ENCODE measurements at places on chromosomes 2 and 18. TPM values are rescaled to one million over a fixed set of nuclear protein-coding genes. Genes with fewer than 3 reads are reported as not detected.

The RUFY4 gene
- not detected for total RNA-seq

The TMEM200C gene
- not detected for total RNA-seq

The KATNAL2 gene
- total RNA-seq: 0.51 TPM

The DSC2 gene
- 0.17 TPM for total RNA-seq

The ERICH2 gene
- not detected for total RNA-seq

The DPP4 gene
- 175 TPM for total RNA-seq
